ENCODE measurements at places on chromosomes 1 and 21.
A peak's percentile ranks its signal among the peaks of the same experiment; 100 is the strongest.

DNA sequence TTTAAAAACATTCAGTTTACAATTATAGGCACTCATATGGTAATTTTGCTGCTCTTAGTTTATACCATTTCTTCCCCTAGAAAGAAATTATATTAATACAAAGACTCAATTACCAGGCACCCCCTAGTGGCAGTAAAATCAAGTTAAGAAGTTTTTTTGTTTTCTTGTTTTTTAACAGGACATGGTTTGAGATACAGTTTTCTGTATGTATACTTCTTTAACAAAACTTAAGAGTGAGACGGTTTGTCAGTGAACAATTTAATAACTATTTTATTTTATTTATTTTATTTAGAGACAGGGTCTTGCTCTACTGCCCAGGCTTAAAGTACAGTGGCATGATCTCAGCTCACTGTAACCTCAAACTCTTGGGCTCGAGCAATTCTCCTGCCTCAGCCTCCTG, 224.6 kb downstream of the FAF1 start:
- peak; percentile 41 for DNase-seq

DNA sequence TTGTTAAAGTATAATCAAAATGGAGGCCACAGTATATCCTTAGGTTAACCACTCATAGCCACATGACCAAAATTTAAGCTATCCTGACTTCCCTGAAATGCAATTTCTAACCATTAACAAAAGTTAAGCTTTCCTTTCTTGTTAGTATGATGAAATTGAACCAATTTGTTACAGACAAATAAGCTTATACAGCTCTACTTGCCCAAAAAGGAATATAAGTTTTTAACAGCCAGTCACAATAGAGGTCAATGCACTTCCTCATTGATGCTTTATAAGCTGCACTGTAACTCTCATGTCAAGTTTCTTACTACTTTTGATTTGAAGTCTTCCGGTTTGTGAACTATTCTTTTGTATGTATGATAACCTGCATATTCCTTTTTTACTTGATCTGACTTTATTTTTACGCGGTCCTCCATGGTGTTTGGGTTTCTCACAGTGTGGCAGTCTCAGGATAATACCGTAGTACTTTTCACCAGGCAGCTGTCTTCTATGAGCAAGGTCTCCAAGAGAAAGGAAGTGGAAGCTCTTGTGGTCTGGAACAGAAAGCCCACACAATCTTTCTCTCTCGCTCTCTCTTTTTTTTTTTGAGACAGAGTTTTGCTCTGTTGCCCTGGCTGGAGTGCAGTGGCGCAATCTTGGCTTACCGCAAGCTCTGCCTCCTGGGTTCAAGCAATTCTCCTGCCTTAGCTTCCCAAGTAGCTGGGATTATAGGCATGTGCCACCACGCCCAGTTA, 331.6 kb downstream of the SRGAP2C start:
- no peak for DNase-seq

DNA sequence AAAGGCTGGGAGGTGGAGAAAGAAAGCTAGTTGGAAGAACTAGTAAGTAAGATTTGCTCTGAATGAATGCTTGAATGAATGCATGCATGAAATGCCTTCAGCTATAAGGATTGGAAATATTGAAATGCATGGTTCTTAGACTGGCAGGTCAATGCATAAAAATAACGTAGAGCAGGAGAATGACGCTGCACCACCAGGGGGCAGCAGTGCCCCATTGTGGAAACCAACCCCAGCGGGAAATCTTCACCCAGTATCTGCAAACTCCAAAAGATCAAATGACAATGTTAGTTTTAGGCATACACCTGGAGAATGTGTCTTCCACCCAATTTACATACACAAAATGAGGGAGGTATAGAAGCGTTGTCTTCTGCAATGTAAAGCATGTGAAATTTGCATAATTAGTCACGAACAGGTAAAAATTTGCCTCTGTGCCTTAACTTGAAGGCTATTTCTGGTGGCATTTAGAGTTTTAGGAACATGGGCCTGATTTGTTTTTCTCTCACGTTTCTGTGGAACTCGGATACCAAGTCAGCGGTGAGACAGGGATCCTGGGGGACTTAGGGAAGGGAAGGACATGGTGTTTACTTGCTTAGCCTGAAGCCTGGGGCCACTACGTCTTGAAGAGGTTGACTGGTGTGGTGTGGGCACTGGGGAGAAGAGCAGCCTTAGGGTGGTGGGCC, 78.6 kb downstream of the HHAT start:
- DNase-seq, result peak; percentile 55

- DNase-seq, result no peak
Measured at GRCh38 chr1:66237722-66238479, 296.1 kb upstream of the SGIP1 start.

GRCh38 chr1:51724797-51725196, 107.9 kb downstream of the OSBPL9 start:
- no peak for DNase-seq

DNA sequence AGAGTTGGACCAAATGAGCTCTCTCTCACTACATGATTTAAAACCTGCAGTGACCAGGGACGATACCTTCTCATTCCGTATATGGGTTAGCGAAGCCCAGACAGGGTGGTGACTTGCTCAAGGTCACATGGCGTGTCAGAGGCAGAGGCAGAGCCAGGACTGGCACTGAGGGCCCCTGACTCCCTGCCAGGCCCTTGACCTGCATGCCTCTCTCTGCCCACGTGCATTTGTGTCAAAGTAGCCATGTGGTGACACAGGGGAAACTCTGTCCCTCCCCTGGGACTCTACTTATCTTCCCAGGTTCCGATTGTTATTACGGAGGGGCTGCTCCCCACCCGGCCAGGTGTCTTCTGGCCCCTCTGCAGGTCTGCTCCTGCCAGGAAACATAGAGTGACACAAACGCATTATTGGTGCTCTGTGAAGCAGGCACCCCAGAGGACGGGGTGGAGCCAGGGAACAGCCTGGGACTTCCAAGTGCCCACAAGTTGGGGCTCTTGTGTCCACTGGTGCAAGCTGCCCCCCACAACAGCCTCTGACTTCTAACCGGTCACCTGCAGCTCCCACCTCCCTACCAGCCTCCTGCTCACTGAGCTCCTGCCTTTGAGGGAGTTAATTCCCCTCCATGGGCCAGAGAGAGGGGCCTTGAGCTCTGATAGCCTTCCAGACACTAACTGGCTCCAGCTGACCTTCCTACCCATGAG, 7.3 kb upstream of the TINAGL1 start:
- no peak for DNase-seq

GRCh38 chr1:224298346-224299330, 31.3 kb downstream of the NVL start:
- no peak for DNase-seq

DNA sequence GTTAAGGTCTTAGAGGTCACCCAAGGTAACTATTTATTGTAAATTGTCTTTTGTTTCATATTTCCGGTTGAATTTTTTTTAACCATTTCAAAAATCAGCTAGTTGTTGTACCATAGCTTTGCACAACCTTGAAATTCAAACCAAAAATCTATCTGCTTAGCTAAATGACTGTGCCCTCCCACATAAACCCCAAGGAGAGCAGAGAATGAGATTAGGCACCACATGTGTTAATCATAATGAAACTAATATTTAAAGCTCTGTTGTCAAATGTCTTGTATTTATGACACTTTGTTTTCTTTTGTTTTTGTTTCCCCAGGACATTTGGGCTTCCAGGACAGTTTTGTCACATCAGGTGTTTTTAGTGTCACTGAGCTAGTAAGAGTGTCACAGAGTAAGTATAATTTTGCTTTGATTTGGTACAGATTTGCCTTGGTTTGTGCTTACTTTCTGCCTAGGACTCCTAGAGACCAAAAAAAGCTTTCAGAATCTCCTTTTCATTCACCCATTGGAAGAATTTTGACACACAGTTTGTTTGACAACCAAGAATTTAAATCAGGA, 249.9 kb downstream of the NFIA start:
- DNase-seq, result no peak

DNA sequence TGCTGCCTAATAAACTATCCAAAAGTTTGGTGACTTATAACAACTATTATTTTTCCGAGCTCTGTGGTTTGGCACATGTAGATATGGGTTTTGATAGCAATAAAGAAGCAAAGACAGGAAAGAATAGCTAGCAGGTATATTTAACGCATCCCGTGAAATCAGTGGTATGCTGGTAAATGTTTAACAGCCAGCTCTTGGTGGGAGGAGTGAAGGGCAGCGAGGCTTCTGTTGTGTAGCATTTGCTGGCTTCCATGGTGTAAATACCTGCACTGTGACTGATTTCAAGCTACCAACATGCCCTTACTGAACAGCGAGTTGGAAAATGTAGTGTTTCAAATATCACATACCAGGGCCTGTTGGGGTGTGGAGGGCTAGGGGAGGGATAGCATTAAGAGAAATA, 291.0 kb downstream of the PRDM2 start:
- no peak for DNase-seq

- no peak for DNase-seq
Measured at GRCh38 chr1:166182281-166182680, 15.5 kb upstream of the FAM78B start.

DNA sequence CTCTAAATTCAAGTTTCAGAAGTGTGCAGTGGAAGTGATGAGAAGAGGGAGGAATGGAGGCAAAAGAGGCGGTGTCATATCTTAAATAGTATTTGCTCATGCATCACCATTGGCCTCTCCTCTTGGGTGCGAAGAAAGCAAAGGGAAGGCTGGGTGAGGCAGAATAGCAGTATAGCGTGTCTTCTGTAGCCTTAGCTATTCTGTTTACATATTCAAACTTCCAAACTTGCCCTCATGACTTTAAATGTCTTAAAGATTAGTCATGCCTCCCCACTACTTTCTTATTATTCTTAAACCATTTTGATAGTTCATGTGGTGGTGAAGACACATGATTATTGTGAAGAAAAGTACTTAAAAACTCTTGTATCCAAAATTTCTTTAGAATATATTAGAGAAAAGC, 104.6 kb upstream of the TENT5C start:
- peak; percentile 18 for DNase-seq

- no peak for DNase-seq
Measured at GRCh38 chr1:243411472-243411871, 155.6 kb downstream of the SDCCAG8 start.

- DNase-seq, result peak; percentile 67
Measured at GRCh38 chr1:221035662-221036153, 156.5 kb downstream of the HLX start.

- no peak for DNase-seq
Measured at GRCh38 chr1:54054438-54054749, 986 bp downstream of the TCEANC2 start.

DNA sequence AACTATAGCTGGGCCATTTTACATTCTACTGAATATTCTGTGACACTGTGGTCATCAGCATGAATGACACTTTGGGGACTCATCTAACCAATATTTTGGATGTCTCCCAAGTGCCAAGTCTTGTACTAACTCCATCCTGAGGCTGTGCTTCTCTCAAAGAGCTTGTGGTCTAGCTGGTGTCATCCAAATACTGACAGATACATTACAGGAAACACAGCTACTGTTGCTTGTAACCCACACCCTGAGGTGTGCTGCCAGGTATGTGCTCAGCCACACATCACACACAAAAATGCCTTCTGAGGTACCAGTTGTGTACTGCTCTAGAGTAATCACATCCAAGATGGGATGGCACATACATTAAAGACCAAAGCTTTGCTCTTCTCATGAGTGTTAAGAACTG, 81.6 kb downstream of the ST6GALNAC5 start:
- DNase-seq, result no peak

- DNase-seq, result peak; percentile 52
Measured at GRCh38 chr1:112866151-112866550, 89.8 kb downstream of the SLC16A1 start.

- no peak for DNase-seq
Measured at GRCh38 chr1:212738330-212738729, 38.7 kb upstream of the BATF3 start.

DNA sequence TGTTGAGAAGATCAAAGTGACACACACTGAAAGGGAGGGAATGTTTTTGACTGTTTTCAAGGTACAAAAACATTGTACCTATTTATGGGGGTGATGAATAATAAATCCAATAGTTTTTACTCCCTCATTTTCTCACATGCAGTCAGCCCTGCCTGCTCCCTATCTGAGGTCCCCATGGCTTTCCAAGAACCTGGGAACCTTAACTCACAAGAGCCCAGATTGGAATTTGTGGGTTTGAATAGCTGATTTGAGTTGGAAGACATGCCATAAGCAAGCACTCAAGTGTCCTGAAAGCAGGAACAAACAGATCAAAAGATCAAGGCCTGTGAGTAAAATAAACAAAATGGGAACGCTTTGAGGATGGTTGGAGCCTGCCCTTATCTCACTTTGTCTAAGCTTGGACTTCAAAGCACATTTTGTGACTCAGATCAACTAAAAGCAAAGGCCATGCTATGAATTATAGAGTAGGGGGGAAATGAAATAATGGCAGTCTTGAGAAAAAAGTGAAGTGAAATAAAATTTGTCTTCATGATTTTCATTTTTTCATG, 136.6 kb downstream of the LYPLAL1 start:
- DNase-seq, result no peak

DNA sequence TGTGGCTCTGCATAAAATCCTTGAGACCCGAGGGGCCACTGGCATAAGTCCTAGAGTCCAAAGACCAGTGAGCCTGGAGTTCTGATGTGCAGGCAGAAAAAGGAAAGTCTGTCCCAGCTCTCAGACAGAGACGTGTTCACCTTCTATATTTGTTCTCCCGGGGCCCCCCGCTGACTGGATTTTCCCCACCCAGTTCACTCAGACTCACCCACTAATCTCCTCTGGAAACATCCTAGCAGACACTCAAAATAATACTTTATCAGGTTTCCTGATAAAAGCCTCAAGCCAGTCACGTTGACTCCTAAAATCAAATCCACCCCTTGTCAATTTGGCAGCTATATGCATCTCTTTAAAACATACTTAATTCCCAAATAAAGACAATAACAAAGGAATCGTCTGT, 1084.2 kb upstream of the NCAM2 start:
- DNase-seq, result no peak

- no peak for DNase-seq
Measured at GRCh38 chr1:18638835-18639364, 8.3 kb downstream of the PAX7 start.

GRCh38 chr1:83637586-83637985, 361.3 kb downstream of the TTLL7 start:
- DNase-seq, result no peak

- DNase-seq, result no peak
Measured at GRCh38 chr1:89884718-89885596, 64.1 kb downstream of the LRRC8D start.

DNA sequence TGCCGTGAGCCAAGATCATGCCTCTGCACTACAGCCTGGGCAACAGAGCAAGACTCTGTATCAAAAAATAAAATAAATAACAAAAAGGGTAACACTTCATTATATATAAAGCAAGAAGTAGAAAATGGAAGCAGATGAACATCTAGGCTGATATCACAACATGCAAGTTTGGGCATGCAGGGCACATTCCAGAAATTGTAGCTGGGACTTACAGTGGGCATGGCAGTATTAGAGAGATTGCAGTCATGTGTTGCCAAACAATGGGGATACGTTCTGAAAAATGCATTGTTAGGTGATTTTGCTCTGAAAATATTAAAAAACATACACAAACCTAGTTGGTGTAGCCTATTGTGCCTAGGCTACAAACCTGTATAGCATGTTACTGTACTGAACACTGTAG, 441.0 kb upstream of the PRMT6 start:
- DNase-seq, result no peak

DNA sequence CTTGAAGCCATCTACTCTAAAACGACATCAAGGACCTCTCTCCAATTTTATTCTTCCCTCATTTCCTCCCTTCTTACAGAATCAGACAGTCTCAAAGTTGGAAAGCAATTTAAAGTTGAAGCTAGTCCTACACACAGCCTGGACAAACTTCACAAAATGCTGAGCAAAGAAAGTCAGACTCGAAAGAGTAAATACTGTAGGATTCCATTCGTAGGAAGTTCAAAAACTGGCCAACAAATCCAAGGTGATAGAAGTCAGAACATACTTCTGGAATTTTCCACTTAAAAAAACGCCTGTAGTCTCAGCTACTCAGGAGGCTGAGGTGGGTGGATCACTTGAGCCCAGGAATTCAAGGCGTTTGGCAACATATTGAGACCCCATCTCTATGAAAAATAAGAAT, 19.6 kb downstream of the SYF2 start:
- DNase-seq, result no peak

Measured in AG10803 (cell line).